Fibroblast of skin of right biceps (primary cell): ENCODE measurements at places on chromosomes 12 and 14.

DNA sequence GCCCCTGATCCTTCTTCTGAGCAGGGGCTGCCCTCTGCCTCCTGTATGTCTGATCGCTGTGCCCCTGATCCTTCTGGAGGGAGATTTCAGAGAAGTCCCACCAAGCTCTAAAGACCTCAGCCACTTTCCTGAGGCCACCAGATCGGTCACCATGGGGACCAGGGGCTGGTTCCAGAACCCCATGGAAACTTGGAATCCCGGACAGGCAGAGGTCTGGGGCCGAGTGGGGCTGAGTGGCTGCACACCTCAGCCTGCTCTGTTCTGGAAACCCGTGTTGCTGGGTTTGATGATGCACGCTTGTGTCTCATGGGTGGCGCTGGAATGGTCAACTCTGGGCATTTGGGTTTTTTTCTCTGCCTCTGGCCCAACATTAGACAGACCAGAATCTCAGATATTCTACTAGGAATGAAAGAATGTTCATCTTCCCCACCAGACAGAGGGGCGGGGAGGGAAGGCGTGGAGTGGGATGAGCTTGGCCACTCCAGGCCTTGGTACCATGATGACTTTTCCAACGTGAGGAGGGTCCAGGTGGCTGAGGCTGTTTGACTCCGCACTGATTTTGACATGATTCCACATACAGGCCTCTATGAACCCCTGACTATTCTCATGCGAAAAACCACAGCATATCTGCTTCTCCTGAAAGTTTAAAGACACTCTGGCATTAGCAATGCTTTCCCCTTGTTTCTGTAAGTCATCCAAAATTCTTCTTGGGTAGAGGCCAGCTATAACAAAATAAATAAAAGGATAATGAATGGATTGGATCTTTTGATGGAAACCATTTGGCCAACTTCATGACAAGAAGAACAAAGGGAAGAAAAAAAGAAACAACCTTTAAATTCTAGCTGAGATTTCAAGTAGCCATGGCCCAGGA, 114.5 kb downstream of the ADGRD1 start:
- no peak for DNase-seq

DNA sequence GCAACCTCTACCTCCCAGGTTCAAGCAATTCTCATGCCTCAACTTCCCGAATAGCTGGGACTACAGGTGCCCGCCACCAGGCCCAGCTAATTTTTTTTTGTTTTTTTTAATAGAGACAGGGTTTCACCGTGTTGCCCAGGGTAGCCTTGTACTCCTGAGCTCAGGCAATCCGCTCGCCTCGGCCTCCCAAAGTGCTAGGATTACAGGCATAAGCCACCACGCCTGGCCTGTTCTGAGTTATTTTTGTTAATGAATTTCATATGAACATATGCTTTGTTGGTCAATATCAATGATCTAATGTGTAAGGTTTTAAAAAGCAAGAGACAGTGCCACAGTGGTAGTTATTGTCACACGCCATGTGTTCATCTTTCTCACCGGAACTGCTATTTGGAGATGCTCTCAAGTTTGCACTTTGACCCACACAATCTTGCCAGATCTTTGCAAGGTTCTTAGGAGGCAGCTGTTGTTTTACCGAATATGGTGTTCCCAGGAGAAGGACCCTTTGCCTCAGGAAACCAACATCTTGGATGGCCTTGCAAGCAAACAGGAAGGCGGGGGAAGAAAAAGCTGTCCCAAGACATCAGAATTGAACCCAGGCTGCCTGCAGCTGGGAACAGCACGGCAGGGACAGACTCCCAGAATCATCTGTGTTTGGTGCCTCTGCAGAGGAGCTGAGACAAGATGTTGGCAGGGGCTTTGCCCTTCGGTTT, 30.0 kb downstream of the GALNT16 start:
- DNase-seq = no peak

DNA sequence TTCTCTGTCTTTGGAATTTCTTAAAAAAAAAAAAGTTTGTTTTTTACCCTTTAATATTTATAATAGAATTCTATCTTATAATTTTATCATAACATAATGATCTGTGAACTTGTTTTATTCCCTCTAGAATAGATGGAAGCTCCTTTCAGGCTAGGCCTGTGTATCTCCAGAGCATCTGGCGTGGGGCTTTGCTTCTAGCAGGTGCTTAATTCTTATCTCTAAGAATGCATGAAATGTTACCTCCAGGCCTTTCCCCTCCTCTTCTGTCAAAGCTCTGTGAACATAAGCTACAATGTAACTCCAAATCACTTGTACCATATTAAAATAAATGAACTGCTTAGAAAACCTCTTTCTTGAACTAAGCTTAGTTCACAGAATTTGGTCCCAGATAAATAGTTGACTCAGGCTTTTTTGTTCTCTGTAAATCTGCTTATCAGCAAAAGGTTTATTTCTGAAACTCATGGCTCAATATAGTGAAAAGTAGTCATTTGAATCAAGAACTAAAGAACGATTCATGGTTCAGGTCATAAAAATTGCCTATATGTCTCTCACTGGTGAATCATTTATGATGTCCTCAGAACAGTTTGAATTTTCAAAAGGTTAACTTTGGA, 407.1 kb downstream of the TRHDE start:
- no peak for DNase-seq

DNA sequence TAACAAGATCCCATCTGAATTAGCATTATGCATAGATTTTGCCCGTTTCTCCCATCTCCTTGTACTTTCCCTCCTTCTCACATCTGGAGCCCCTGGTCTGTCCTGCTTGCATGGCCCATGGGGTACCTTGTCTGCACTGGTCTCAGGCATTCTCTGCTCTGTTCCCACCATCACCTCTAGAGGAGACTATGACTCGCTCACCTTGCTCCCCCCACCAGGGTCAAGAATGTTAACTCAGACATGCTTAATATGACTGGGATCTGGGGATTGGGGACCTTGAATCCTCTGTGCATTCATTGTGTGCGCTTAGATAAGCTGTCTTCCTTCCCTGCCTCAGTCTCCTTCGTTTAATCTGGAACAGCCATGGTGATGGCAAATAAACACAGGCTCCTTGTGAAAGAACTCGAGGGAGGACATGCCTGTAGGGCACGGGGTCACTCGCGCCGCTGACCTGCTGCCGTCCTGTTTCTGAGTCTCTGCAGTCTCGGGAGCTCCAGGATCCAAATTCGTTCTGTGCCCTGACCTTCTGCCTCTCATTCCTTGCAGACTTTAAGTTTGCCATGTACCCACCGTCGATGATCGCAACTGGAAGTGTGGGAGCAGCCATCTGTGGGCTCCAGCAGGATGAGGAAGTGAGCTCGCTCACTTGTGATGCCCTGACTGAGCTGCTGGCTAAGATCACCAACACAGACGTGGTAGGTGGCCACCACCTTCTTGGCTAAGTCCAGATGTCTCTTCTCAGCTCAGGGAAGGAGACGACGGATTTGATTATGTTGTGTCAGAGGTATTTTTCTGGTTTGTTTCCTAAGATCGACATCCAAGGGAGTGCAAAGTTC, 15.0 kb downstream of the CCND2 start:
- DNase-seq = no peak

DNA sequence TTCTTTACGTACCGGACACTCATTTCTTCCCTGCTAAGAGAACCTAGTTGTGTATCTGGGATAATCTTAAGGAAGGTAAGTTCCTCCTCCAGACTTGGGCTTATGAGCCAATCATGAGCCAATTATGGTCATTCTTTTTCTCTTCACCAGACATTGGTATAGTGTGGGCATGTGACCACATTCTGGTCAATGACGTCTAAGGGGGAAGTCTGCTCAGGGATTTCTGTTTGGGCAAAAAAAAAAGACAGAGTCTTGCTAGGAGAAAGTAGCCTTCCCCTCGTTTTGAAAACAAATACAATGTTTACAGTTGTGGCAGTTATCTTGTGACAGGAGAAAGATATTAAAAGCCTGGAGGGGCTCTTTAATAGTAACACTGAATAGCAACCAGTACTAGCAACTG, 20.1 kb upstream of the PLXNC1 start:
- no peak for DNase-seq

DNA sequence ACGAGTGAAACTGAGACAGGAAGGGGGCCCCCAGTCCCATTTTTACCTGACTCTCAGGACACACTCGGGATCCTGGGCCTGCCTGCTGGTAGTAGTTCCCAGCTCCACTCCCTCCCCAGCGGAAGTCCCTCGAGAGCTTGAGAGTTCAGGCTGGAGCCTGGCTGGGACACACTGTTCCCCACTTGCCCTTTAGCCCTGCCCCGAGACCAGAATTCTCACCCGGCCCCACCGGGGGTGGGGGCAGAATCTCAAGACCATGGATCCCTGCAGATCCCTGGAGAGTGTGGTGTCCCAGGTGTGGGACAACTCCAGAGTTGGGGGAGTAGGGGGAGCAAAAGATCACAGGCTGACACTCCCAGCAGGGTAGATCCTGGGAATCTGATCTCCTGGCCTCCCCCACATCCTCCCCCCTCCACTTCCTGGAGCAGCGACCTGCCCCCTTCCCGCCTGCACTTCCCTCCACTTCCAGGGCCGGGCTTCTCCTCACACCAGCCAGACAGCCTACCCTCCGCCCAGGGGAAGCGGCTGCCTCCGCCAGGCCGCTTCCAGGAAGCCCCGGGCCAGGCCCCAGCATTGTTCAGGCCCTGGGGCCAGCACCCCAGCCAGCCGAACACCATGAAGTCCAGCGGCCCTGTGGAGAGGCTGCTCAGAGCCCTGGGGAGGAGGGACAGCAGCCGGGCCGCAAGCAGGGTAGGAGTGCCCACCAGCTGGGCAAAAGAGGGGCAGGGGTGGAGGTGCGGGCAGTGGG, at the start of gene TNS2:
Gene TNS2 (plus strand): TSS at position 495 of the 748 bp plus-strand sequence. CDS start 121 bp downstream, at position 616.
- peak; percentile 75 for DNase-seq

GRCh38 chr12:100445081-100445481, 28.6 kb upstream of the NR1H4 start:
- DNase-seq = no peak

DNA sequence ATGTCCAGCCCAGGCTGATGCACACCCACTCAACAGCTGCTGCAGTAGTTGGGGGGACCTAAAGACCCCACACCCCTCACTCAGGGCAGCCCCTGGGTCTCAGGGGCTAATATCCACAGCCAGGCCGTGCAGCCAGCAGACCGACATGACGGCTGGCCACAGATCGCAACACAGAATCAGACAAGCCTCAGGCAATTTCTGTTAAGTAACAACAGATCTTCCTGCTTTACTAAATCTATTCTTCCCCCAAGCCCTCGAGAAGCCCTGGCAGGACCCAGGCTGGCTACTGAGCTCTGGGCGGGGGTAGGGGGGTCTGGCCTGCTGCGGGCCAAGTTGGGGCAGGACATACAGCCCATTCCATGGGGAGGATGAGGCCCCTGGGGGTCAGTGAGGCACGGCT, 28.0 kb upstream of the NUDT14 start:
- DNase-seq = no peak

DNA sequence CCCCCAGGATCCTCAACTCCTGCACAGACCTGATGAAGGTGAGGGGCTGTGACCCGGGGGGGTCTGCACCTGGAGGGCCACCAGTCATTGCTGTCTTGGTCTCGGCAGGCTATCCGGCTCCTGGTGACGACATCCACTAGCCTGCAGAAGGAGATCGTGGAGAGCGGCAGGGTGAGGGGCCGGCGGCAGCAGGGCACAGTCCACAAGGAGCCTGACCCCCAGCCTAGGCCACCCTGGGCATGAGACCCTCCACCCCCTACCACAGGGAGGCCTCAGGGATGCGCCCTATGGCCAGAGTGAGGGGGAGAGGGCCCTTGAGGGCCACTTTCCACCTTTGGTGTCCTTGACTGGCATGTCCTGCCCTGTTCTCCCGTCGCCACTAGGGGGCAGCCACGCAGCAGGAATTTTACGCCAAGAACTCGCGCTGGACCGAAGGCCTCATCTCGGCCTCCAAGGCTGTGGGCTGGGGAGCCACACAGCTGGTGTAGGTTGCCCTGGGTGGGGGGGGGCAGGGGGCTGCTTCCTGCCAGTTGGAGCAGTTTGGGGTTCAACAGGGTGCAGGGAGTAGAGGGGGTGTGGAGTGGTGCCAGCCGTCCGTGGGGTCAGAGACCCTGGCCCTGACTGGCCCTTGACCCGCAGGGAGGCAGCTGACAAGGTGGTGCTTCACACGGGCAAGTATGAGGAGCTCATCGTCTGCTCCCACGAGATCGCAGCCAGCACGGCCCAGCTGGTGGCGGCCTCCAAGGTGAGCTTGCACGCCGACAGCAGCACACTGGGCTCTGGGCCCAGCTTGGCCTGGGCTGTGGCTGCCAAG, 25.0 kb downstream of the HIP1R start:
- DNase-seq = peak; percentile 71

GRCh38 chr12:12249216-12250050, 17.4 kb downstream of the LRP6 start:
- no peak for DNase-seq

GRCh38 chr14:100775351-100775830, 48.7 kb downstream of the DLK1 start:
- no peak for DNase-seq

GRCh38 chr12:128813883-128814282, 9.9 kb downstream of the SLC15A4 start:
- DNase-seq = no peak

DNA sequence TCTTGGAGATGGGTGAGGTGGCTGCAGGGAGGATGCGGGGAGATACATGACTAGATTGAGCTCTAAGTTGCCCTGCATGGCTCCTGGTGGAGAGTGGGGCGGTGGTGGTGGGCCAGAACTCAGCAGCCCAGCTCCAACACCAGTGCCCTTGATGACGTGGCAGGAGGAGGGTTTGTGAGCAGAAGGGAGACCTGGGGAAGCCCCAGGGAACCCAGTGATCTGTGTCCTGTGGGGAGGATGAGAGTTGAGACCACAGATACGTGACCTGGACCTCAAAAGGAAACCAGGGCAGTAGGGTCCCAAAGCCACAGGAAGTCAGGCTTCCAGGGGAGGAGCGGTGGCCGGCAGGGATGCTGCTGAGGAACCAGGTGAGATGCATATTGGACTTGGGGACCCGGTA, 989.1 kb upstream of the TMEM132C start:
- DNase-seq = no peak

DNA sequence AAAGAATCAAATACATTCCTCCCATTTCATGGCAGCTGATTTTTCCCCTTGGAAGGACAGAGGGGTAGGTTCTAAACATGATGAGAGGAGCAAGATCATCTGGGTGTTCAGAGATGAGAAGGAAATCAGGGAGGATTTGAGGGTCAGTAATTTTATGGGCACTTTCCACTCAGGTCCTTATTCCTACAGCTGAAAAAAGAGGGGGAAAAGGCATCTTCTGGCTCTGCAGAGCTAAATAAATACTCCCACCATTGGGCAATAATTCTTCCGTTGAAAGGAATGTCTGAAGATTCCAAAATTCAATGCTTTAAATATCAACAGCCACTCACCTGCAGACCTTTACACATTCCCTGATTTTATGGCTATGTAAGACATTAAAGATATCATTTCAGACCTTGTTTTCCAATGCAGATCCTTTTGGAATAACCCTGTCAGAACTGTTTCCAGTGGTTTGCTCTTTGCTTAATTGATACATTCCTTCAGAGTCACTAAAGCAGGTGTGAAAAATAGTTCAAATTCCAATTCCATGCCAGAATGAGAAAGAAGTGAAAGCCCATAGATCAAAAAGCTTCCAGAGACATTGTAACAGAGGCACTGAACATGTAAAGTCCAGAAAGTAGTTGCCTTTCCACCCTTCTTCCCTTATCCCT, 233.3 kb upstream of the KRR1 start:
- peak; percentile 33 for DNase-seq

- DNase-seq = no peak
These were observed 54.7 kb downstream of the SLC6A12 start for GRCh38 chr12:159156-159782.

- DNase-seq = no peak
These were observed 101.1 kb upstream of the BCL2L14 start for GRCh38 chr12:11969437-11970154.
